ENCODE measurements at places on chromosomes 12 and 14. TPM values are rescaled to one million over a fixed set of nuclear protein-coding genes. Genes with fewer than 3 reads are reported as not detected.
A peak's percentile ranks its signal among the peaks of the same experiment; 100 is the strongest.

DNA sequence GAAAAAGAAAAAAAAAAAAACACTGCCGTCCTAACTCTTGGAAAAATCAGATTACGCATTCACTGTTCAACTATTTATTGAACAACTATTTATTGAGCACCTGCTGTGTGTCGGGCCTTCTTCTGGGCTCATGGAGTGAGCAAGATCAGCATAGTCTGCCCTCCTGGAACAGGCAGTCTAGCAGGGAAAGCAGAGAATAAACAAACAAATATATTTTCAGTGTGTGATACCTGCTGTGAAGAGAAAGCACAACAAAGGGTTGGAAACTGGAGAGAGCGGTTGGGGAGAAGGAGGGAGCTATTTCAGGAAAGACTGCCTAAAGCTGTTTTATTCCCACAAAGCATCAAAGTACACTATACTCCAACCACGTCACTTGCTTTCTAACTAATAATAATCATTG, 10.8 kb downstream of the PROX2 start:
- no peak overlapping the region for H3K27ac ChIP-seq
- DNase-seq = no peak
- H3K36me3 ChIP-seq = no peaks in the 10 kb centered on the region
- peaks cover 19% of the 10 kb centered on the region for H3K4me1 ChIP-seq

- peak overlapping the region; percentile 100 for H3K4me3 ChIP-seq
- DNase-seq = peak; percentile 76
- H3K27me3 ChIP-seq = no peaks in the 10 kb centered on the region
- H3K36me3 ChIP-seq = peaks cover 54% of the 10 kb centered on the region
These were observed 516 bp downstream of the PCBP2 start for GRCh38 chr12:53452159-53453077.

DNA sequence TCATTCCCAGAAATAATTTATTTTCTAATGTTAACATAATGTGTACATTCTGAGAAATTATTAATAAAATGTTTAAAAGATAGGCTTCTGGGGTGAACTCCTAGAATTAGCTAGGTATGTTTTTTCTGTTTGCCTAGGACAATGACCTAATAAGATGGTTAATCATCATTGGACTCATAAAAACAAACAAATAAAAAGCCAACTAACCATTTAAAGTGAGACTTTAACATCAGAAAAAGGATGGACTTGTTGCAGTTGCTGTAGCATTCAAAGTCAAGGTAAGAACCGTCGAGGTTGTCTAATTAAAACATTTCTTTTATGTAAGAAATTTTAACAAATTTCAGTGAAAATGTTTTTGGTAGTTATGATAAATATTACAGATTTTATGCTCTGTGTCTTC, at the start of gene SLCO1B3:
Gene SLCO1B3, plus strand, starts transcription at position 219 of the 400 bp plus-strand sequence. CDS start 5,034 bp downstream, outside the sequence.
- H3K27ac ChIP-seq = no peak within 1 kb of the TSS
- no peaks in the 10 kb centered on the region for H3K27me3 ChIP-seq
- no peaks in the 10 kb centered on the region for H3K4me1 ChIP-seq
- no peak within 1 kb of the TSS for H3K4me3 ChIP-seq
- no peak for DNase-seq
- no peaks in the 10 kb centered on the region for H3K36me3 ChIP-seq

DNA sequence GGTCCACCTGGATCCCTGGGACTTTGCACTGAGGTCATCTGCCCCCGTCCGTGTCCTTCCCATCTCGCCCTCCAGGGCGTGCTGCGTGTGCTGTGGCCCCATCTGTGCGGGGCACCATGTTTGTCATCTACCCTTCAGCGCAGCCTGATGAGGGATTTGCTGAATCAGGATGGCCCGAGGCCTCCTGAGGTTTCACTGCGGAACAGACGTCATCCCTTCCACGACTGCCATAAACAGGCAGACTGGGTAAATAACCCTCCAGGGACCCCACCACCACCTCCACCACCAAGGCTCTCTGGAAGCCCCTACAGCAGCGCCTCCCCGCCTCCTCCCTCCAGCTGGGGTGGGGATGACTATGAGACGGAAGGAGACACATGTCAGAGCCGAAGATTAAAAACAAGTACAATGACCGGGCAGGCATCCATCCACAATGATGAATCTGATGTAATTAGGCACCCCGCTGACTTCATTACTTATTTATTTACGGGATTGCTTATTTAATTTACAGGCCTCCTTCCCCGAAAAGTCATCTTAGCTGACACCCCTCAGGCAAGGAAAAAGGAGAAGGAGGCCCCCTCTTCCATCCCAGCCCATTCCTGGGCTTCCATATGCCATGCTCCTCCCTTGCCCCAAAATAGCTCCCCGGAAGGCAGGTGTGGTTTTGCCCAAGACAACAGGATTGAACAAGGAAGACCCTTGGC, 39.4 kb downstream of the NCOR2 start:
- H3K4me3 ChIP-seq = no peak overlapping the region
- H3K4me1 ChIP-seq = no peaks in the 10 kb centered on the region
- H3K27me3 ChIP-seq = no peaks in the 10 kb centered on the region
- DNase-seq = no peak
- H3K27ac ChIP-seq = no peak overlapping the region
- H3K36me3 ChIP-seq = peaks cover 2% of the 10 kb centered on the region

DNA sequence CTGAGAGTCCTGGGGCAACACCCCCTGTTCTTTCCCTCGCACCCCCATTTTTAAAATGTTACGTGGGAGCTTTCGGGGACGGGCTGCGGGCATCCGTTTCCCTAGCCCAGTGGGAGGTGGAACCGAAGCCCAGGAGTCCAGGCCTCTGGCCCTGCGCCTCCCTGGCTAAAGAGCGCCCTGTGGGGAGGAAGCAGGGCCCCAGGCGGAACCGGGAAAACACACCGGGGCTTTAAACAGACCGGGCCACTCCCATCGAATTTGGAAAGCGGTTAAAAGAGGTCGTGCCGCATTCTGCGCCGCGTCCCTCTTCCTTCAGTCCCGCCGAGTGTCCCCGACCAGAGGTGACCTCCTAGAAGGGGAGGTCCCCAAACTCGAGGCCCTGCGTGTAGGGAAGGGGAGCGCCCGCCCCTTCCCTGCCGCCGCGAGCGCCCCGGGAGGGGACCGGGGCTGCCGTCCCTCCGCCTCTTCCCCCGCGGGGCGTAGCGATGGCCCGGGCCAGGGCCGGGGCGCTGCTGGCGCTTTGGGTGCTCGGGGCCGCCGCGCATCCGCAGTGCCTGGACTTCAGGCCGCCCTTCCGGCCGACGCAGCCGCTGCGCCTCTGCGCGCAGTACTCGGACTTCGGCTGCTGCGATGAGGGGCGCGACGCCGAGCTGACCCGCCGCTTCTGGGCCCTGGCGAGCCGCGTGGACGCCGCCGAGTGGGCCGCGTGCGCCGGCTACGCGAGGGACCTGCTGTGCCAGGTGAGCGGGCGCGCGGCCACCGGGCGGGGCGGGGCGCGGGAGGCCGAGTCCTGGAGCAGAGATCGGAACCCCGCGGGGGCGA, at the start of gene HHIPL1:
Gene HHIPL1, plus strand, starts transcription at position 407 of the 822 bp plus-strand sequence. Its CDS starts 79 bp downstream, at position 486.
- peaks cover 27% of the 10 kb centered on the region for H3K27me3 ChIP-seq
- H3K36me3 ChIP-seq = no peaks in the 10 kb centered on the region

TIGAR gene
- 11.8 TPM for total RNA-seq

Measured in activated CD4-positive, alpha-beta memory T cell treated with anti-CD3 and anti-CD28 coated beads, Interleukin-2, amount 10 ng/mL, durations not matched to agents 7 days and 5 days (primary cell).